IMR-90 (cell line): ENCODE measurements at places on chromosomes 6 and 20.

DNA sequence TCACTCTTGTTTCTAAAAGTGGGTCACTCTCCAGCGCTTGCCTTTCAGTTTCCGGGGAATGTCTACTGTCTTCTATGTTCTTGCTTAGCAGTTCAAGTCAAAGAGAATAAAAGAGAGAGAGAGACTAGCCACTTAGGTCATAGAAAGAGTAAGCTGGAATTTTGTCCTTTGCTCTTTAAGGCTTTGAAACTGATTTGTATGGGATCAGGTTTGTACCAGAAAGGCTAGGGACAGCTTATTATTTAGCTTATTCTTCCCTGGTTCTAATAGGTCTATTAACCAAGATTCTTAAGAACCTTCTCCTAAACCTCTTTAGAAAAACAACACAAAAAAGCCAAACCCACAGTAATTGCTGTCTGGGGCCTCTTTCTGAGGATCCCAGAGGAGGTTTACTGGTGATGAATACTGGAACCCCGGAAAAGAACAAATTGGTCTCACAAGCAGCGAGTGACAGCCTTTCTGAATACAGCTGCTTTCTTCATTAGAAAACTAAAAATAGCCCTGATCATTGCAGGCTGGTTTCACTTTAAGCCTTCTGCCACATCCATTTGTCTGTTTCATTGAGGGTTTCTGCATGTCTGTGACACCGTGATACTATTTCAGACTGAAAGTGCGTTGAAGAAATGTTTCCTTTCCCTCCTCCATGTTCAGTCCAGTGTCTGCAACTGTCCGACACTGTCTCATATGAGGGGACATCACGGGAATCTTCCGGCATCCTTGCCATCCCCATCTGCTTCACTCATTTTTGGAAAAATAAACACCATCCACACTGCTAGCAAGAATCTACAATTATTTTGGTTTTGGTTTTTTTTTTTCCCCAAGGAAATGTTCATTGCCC, 75.1 kb upstream of the ATXN1 start:
- H3K36me3 ChIP-seq, result no peaks in the 10 kb centered on the region
- H3K27ac ChIP-seq, result peak overlapping the region; percentile 60
- peaks cover 12% of the 10 kb centered on the region for H3K4me1 ChIP-seq
- peak; percentile 26 for DNase-seq
- H3K27me3 ChIP-seq, result no peaks in the 10 kb centered on the region

DNA sequence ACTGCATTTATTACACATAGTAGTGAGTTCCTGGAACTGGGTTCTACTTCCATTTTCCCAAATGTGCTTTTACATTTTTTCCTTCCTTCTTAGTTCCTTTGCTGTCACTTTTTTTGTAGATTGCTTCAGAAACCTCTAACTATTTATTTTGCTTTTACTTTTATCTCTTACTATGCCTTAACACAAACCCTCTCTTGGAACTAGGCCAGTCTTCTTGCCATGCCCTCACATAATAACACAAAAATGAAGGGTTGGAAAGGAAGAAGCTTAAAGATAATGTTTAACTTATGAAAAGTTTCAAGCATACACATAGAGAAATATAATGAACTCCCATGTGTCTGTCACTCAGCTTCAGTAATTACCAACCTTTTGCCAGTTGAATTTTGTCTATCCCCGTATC, 27.1 kb downstream of the TOP1 start:
- peak overlapping the region; percentile 33; the same call in 1 of the 2 replicates for H3K27ac ChIP-seq
- no peaks in the 10 kb centered on the region for H3K27me3 ChIP-seq
- peak; percentile 49 for DNase-seq
- H3K4me3 ChIP-seq, result no peak overlapping the region

- peak overlapping the region; percentile 45; the same call in 1 of the 2 replicates for H3K27ac ChIP-seq
- no peaks in the 10 kb centered on the region; the same call in 1 of the 2 replicates for H3K27me3 ChIP-seq
- H3K4me3 ChIP-seq, result no peak overlapping the region
- no peaks in the 10 kb centered on the region for H3K36me3 ChIP-seq
- peaks cover 6% of the 10 kb centered on the region; the same call in 1 of the 2 replicates for H3K4me1 ChIP-seq
These were observed 18.0 kb downstream of the CDH26 start for GRCh38 chr20:59976156-59976782.

- no peak overlapping the region for H3K27ac ChIP-seq
- H3K4me1 ChIP-seq, result no peaks in the 10 kb centered on the region
- no peak overlapping the region for H3K4me3 ChIP-seq
- H3K27me3 ChIP-seq, result no peaks in the 10 kb centered on the region
These were observed 675.7 kb upstream of the AGPAT4 start for GRCh38 chr6:161949531-161949930.

GRCh38 chr20:37295595-37295994, 6.1 kb downstream of the MANBAL start:
- H3K4me3 ChIP-seq, result no peak overlapping the region
- peaks cover 29% of the 10 kb centered on the region for H3K4me1 ChIP-seq
- peak overlapping the region; percentile 38 for H3K27ac ChIP-seq
- no peaks in the 10 kb centered on the region for H3K36me3 ChIP-seq

DNA sequence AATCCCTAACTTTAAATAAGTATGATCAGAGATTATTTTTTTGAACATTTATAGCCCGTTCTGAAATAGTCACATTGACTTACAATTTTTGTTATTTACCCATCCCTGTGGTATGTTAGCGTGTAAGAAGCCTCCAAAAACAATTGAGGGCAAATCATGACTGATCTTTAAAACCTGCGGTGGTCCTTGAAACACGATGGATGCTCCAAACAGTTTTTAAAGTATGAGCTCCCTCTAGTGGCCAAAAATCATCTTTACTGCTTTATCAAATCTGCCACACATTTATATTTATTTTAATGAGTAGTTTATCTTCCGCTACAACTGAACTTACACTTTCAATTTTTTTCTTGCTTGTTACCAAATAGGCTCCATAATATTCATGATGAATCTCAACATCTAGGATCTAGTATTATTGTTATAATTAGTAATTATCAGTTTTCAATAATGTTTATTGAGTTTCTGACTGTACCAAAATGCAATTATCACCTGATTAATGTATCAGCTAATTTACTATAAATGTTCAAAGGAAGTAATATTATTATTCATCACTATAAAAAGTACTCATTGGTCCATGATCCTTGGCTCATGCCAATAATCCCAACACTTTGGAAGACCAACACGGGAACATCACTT, 52.2 kb downstream of the MARCKS start:
- no peaks in the 10 kb centered on the region for H3K36me3 ChIP-seq
- DNase-seq, result peak; percentile 79
- no peaks in the 10 kb centered on the region for H3K27me3 ChIP-seq
- peaks cover 2% of the 10 kb centered on the region for H3K4me1 ChIP-seq
- H3K4me3 ChIP-seq, result no peak overlapping the region
